Mononuclear cell (primary cell): ENCODE measurements at places on chromosomes 11 and 22. TPM values are rescaled to one million over a fixed set of nuclear protein-coding genes. Genes with fewer than 3 reads are reported as not detected.

OR52N4 gene
- 1.0 TPM for total RNA-seq

SC5D gene
- 79.0 TPM for total RNA-seq

NNMT gene
- 0.73 TPM for total RNA-seq

OR6T1 gene
- total RNA-seq = not detected

NCR3LG1 gene
- total RNA-seq = 5.1 TPM

C22orf42 gene
- total RNA-seq = 0.10 TPM

OR52W1 gene
- not detected for total RNA-seq

CCDC157 gene
- total RNA-seq = 4.9 TPM

ARHGAP8 gene
- total RNA-seq = 5.4 TPM

CRYAB gene
- not detected for total RNA-seq

CSF2RB gene
- 17.4 TPM for total RNA-seq

PATL1 gene
- total RNA-seq = 38.7 TPM

OR5B21 gene
- total RNA-seq = not detected

MS4A4E gene
- total RNA-seq = 1.4 TPM

OVOL1 gene
- not detected for total RNA-seq

C11orf16 gene
- not detected for total RNA-seq

INPPL1 gene
- total RNA-seq = 49.2 TPM

RIBC2 gene
- total RNA-seq = 0.31 TPM

PANX2 gene
- 0.94 TPM for total RNA-seq

PAMR1 gene
- total RNA-seq = 0.10 TPM

DGKZ gene
- 90.6 TPM for total RNA-seq

NXPE1 gene
- total RNA-seq = not detected

CCDC89 gene
- not detected for total RNA-seq

DBX1 gene
- total RNA-seq = not detected

CDC45 gene
- 0.42 TPM for total RNA-seq

SMIM38 gene
- 0.31 TPM for total RNA-seq

OR2AG1 gene
- total RNA-seq = not detected

CFAP300 gene
- not detected for total RNA-seq

BIK gene
- total RNA-seq = 2.1 TPM

EIF3F gene
- total RNA-seq = 417 TPM

UBQLN3 gene
- 0.21 TPM for total RNA-seq

CASP12 gene
- total RNA-seq = not detected

KLHDC7B gene
- 1.7 TPM for total RNA-seq

CCDC73 gene
- not detected for total RNA-seq

IZUMO1R gene
- not detected for total RNA-seq

INS gene
- total RNA-seq = not detected

OR8G5 gene
- not detected for total RNA-seq

ANKK1 gene
- 0.31 TPM for total RNA-seq

CCT8L2 gene
- total RNA-seq = not detected
